Stimulated activated CD4-positive, alpha-beta T cell treated with anti-CD3 and anti-CD28 coated beads, TNF-alpha, amount 100 ng/mL, for 1 hour (primary cell): ENCODE measurements at places on chromosomes 6 and 20.

- DNase-seq: no peak
Measured at GRCh38 chr6:157235600-157236039, 87.7 kb downstream of the TMEM242 start.

DNA sequence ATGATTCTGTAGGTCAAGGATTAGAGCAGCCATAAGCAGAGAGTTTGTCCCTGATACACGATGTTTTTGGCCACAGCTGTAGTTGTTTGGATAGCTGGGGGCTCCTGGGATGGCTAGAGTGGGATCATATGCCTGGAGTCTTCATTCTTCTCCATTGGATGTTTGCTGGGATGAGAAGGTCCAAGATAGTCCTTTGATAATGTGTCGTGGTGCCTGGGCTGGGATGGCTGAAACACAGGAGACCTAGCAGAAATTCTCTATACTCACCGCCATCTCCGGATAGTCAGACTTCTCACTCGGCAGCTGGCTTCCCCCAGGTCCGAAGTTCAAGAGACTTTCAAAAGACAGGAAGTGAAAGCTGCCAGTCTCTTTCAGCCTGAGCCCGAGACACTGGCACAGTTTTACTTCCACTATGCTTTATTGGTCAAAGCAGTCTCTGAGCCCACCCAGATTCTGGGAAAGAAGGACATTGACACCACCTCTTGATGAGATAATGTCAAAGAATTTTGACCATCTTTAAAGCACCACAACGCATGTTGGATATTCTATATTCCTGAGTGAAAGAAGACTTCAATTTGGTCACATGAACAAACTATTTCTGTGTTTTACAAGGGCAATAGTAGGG, 16.0 kb downstream of the MARCKS start:
- no peak for DNase-seq

- no peak for DNase-seq
Measured at GRCh38 chr6:82329766-82330165, 33.9 kb upstream of the TPBG start.

- DNase-seq: no peak
Measured at GRCh38 chr6:11552442-11552841, 14.9 kb downstream of the TMEM170B start.

GRCh38 chr6:144712541-144712940, 427.4 kb downstream of the UTRN start:
- DNase-seq: no peak

DNA sequence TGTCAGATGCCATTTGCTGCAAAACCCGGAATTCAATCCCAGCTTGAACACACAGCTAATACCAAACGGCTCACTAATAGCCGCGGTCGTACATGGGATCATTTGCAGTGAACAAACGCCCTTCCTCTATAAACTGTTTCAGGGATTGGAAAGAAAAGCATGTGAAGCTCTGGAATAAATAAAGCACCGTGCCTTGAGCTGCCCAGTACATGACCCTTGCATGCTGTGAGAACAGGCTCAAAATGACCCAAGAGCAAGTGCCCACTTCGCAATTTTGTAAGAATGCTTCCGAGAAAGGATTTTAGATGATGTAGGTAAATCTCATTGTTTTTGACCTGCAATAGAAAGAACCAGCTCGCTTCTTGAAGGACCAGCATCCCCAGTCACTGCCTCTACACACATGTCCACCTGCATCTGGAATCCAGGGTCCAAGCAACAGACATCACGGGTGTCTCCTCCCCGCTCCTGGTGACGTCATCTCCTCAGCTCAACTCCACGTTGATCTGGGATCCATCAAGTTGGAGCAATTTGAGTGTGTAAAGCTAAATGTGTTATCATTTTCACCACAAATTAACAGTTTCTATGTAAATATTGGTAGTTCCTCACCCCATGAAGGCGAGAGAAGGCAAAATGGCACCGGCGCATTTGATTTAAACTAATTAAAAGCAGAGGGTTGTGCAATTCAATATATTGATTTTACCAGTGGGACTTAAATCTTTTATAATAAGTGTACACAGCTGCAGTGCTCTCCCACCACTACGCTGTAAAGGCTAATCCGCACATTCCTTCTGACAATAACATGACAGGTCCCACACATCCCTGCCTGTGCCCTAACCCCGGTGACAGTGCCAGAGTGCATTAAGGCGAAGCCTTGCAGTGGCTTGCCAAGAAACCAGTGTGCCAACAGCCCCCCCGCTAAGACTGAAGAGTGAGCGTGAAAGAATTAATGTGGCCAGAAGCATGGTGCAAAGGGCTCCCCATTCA, 6.2 kb downstream of the BMP7 start:
- no peak for DNase-seq

GRCh38 chr6:52640170-52640569, 30.7 kb upstream of the TMEM14A start:
- no peak for DNase-seq

DNA sequence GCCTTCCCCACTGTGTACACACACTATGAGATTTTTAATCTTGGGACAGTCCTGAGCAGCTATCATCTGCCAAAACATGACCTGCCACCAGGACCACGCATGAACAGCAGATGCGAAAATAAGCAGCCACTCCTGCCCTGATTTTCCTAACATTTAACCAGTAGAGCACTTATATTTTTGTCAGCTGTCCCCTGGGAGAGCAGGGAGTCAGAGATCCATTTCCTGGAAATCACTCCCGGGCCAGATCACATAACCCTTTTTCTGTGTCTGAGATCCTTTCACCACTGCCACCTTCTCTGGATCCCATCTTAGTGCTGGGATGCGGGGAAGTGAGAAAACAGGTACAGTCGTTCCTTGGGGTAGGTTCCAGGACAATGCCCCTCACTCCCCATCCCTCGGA, 5.7 kb downstream of the SDCBP2 start:
- no peak for DNase-seq

DNA sequence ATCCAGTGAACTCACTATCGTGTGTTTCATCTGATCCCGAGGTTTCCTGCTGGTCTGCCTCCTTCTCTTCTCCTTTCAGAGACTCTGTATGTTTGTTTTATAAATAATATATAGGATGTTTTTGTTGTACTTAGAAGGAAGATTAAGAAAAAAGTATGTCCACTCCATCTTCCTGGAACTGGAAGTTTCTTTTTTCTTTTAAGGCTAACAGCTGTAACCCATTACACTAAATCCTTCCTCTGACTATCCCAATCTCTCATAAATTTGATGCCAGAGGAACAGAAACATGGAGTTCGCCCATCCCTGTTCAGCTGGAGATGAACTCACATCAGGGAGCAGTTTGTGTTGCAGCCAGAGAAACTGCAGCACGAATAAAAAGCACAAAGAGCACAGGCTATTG, 20.7 kb downstream of the RIPK1 start:
- DNase-seq: no peak

DNA sequence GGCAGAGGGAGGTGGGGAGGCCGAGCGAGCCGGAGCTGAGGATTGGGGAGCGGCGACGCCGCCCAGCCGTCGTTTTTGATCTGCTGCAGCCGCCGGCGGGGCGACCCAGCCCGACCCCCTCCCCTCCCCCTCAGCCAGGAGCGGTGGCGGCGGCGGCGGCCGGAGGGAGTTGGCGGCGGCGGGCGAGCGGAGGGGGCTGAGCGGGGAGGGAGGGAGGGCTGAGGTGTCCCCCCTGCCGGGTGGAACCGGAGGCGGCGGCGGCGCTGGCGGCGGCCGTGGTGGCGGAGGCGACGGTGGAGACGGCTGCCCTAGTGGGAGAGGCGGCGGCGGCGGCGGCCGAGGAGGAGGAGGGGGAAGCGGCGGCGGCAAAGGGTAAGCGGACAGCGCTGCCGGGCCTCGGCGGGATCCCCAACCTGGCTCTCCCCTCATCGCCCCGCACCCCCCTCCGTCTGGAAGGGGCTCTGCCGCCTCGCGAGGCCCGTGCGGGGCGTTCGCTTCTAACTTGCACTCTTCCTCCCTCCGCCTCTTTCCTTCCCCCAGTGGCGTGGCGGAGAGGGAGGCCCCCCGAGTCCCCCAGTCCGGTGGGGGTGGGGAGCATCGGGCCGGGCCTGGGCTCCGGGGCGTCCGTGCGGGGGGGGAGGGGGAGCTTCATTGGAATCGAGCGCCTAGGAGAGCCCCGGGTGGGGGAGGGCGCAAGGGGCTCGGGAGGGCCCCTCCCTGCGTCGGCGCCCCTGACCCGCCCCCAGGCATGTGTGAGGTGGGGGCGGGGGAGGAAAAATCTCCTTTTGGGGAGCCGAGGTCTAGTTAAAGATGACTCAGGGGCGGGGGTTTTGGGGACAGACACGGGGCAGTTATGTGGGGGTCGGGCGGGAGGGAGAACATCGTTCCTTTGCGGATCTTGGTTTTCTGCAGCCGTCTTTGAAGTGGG, at the start of gene TAB2:
Gene TAB2, plus strand, starts transcription at position 69 of the 928 bp plus-strand sequence. CDS start 52,286 bp downstream, outside the sequence.
- DNase-seq: peak; percentile 76

GRCh38 chr6:26064619-26065257, 22.5 kb upstream of the HFE start:
- no peak for DNase-seq

DNA sequence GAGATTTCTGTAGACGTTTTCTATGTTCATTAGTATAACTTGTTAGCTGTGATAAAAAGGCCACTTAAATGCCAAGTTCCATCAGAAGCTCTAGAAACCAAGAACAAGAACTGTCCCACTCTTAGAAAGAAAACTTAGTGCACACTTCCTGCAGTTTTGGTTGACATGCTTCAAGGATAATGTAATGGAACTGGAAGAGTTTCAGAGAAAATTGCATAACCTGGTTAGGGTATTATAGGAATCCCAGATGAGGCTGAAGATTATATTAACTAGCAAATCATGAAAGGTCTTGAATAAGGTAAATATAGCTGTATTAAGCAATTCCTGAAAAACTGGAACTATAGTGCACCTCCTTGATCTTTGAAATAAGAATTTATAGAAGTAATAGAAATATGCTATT, 1.8 kb upstream of the PHACTR2 start:
- DNase-seq: no peak

- no peak for DNase-seq
Measured at GRCh38 chr20:32585011-32585585, at the start of gene NOL4L. Gene NOL4L (minus strand): TSS chr20:32585333. CDS start chr20:32584890, 443 bp downstream.

- DNase-seq: no peak
Measured at GRCh38 chr6:145428706-145429105, 306.6 kb downstream of the EPM2A start.

GRCh38 chr6:170464524-170464979, 88.6 kb downstream of the PSMB1 start:
- no peak for DNase-seq

- no peak for DNase-seq
Measured at GRCh38 chr6:29183594-29183993, 12.9 kb downstream of the OR2J2 start.

DNA sequence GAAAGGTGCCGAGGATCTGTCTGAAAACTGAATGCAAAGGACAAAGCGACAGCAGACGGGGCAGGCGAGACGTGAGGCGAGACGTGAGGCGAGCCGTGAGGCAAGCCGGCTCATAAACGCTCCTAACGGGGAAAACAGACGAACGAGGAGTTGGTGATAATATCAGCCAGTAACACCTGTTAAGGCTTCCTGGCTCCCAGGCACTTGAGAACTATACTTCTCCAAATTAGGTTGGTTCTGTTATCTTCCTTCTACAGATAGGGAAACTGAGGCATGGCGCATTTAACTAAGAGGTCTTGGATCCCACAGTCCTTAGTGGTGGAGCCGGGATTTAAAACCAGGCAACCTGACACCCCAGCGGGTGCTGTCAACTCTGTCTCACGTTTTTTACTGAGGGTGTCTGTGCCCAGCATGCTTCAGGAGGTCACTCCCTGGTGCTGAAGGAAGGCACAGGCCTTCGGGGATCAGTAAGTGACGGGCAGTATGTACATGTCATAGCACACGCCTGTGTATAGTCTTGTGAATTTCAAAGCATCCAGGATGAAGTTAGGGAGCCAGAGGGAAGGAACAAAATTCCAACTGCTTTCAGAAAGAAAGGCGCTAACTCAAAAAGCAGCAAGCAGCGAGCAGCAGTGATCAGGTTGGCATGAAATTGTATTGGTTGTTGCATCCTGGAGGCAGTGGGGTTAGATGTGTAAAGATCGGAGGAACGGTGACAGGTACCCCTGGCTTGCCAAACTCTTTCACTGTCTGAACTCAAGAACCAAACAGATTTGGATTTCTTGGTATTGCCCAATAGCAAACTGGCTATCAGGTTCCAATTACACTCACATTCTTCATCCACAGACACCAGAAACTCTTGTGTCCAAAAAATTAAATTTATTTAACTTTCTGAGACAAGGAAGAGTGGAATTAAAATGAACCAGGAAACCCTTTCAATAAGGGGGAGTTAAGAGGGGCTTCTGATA, 318.7 kb downstream of the THBS2 start:
- no peak for DNase-seq

DNA sequence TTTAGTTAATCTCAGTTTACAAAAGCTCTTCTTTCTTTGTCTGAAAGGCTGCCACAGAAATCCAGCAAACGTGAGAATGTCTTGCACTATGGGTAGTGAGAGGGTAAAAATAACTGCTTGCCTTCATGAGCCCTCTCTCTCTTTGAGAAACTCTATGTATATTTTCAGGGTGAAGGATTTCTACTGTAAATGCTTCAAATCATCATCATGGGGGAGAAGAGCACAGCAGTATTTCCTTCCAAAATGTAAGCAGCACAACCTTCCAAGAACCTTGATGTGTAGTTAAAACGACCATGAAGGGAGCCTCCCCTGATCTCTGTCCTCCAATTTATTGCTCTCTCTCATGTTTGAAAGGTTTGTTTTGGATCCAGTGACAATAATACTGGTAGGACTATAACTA, 141.3 kb upstream of the CENPW start:
- DNase-seq: no peak

DNA sequence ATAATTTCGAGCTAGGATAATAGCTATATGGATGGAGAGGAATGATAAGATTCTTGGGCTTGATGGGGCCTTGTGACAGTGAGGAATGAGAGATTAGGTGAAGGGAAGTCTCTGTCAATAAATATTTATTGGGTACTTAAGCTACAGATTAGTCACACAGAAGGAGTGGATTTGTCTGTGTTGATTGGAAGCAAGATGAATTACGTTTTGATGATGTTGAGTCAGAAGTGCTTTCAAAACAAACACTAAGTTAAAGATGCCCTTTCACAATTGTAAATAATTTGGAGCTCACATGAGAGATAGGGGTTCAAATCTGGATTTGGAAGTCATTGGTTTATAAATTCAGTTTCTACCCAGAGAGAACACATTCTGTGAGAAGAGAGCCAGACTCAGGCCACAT, 834.2 kb downstream of the KIF16B start:
- no peak for DNase-seq

- DNase-seq: no peak
Measured at GRCh38 chr20:60581606-60582115, 623.4 kb downstream of the CDH26 start.

- DNase-seq: no peak
Measured at GRCh38 chr20:21090721-21091120, 15.4 kb downstream of the LINC00237 start.

DNA sequence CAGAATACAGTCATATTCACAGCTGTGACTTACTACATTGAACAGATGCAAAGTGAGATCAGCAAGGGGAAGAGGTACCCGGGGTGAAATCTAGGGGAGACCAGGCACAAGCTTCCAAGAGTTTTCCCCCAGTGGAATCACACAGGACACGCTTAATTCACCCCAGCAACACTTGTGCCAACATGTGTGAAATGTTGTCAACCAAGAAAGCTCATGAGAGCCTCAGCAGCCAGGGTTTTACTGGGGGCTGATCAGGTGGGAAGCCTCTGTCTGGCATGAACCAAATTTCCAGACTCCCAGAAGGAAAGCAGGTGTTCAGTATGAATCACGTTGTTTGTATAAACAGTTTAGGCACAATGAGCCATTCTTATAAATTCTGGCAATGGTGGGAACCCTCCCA, 6.9 kb upstream of the RTF2 start:
- no peak for DNase-seq

GRCh38 chr6:150208611-150209352, 65.9 kb downstream of the PPP1R14C start:
- no peak for DNase-seq
